ENCODE measurements at places on chromosomes 12 and 14. TPM values are rescaled to one million over a fixed set of nuclear protein-coding genes. Genes with fewer than 3 reads are reported as not detected.
A peak's percentile ranks its signal among the peaks of the same experiment; 100 is the strongest.

Gene OTUB2
- total RNA-seq = 4.0 TPM

Gene RNASE3
- not detected for total RNA-seq

Gene KRT2
- 0.20 TPM for total RNA-seq

Gene RNASE7
- not detected for total RNA-seq

DNA sequence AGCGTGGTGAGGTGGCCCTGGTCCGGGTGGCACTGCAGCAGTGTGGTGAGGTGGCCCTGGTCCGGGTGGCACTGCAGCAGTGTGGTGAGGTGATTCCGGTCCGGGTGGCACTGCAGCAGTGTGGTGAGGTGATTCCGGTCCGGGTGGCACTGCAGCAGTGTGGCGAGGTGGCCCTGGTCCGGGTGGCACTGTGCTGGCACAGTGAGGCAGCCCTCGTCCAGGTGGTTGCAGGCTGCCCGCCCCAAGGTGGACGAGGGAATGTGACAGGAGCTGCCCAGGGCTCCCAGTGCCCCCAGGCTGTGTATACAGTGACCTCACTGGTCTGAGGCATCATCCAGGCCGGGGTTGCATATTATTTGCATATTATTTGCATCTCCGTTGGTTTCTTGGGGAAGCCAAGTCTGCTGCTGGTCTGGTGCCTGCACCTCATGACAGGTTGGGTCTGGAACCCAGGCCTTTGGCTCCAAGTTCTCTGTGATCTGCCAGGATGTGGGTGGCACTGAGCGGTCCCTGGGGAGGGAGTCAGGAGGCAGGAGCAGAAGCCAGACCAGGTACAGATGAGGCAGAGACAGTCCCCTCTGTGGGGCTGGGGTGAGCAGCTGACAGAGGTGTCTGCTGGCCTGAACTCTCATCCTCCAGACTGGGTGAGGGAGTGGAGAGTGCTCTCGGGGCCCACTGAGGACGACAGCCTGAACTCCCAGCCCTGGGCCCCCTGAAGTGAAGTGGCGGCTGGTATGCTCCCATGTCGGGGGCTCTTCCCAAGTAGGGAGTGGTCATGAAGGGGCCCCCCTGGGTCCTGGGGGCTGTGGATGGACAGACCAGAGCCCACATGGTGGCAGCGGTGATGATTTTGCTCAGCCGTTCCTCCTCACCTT, 79.3 kb downstream of the KIF26A start:
- ATAC-seq = no peak

DNA sequence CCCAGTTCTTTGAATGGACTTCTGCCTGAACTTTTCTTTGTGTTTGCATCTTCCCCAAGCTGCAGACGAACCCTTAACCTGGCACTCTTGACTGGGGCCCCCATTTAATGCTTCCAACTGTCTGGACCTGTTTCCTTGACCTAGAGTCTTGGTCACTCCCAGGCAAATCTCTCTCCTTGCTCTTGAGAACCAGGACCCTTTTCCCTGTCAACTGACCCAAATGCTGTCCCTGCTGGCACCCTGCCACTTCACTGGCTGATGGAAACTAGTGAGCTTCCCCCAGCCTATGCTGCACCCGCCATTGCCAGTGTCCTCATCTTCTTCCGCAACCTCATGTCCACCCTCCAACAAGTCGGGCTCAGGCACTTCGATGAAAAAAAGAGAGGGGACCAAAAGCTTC, 79.5 kb downstream of the PRIMA1 start:
- no peak for ATAC-seq

DNA sequence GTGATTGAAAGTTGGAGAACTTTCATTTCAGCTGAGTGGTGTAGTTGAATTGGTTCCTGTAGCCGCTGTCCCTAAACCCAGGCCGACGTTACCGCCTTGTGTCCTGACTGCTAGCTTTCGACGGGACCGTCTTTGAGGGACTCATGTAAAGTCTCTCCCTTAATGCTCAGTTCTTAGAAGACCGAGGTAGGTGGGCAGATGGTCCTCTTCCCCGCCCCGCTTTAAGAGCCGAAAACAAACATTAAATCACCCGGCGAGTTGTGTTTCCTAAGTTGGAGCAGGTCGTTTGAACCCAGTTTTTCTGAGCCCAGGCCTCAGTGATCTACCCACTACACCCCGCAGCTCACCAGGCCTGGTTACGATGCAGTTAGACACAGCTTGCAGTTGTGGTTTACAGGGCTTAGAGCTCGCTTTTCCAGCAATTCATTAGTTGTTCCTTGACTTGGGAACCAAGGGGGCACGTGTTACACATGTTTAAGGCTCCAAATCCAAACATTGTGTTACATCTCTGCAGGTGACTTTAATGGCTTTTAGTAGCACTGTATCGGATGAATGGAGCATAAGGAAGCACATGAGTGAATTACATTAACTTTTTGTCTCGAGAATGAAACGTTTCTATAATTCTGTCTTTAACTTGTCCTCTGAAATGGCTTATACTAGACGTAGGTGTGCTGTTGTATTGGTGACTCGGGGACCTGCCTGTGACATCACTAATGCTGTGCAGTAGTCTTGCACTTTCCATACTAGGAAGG, 790 bp downstream of the NEDD1 start:
- ATAC-seq = peak; percentile 34

DNA sequence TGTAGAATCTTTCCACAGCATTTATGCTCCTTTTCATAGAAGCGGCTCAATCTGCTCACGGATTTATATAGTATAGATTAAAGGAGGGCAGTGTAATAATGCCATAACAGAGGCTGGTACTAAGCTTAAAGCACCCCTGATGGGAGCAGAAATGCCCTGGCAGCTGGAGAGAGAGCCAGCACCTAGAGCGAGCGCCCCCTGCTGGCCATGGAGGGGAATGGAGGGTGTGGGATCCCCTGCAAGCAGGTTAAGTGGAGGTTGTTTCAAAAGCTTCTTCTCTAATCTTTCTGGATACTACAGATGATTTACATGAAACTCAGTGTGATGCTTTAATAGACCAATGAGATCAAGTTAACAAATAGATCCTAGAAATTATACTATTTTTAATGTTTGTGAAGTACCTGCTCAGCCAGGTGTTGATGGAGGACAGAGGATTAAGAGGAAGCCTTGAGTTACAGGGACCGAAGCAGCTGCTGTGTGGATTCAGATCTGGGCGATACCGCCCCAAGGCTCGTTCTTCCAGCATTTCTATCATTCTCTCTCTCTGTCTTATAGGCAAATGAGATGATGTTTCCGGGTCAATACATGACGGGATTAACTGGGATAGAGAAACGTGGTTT, 1519.3 kb upstream of the TMEM132C start:
- no peak for ATAC-seq

DNA sequence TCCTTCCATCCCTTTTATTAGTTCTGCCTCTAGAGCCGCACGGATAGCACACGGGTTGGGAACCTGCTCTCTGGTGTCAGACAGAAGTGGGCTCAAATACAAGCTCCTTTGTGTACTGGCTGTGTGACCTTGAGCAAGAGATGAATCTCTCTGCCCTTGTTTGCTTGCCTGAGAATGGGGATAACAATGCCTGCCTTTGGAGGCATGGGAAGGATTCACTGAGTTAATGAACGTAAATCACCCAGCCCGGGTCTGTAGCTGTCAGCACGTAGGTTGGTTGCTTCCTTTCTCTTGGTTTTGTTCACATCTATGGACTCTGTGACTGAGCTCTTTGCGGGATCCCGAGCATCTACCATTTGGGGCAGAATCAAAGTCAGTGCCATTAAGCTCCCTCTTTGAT, 79.3 kb upstream of the NRXN3 start:
- ATAC-seq = peak; percentile 12

- no peak for ATAC-seq
These were observed 427.1 kb upstream of the FBXO33 start for GRCh38 chr14:39859314-39859713.

- peak; percentile 79 for ATAC-seq
These were observed 206.2 kb upstream of the RGS6 start for GRCh38 chr14:71725922-71726579.

- no peak for ATAC-seq
These were observed 70.3 kb upstream of the DBX2 start for GRCh38 chr12:45121224-45121623.

DNA sequence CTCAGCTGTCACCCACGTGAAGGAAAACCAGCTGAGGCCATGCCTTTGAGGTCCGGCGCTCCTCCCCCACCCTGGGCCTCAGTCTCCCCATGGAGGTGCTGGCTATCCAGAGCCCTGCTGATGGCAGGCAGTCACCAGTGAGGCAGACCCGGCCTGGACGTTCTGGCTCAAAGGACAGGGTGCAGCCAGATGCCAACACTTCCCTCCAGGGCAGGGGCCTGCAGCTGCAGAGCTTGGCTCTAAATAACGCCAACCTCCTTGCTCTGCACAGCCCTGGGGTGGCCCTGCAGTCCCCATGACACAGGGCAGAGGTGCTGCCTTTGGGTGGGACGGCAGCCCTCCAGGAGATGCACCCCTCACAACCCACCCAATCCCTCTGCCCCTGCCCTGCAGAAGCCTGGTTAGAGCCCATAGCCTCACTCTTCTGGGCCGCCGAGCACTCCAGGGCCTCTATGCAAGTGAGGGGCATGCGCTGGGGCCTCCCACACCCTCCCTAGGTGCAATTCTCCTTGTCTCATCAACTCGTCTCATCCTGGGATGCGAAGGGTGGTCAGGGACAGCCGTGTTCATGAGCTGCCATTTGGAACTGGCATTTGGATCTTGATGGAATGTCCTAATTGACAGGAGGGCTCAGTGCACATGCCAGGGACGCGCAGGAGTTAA, 30.4 kb downstream of the CCDC85C start:
- ATAC-seq = no peak

GRCh38 chr14:101234999-101235334, 326.3 kb upstream of the DIO3 start:
- no peak for ATAC-seq

GRCh38 chr12:21528953-21529352, 2.9 kb downstream of the SPX start:
- ATAC-seq = no peak

Data from motor neuron (in vitro differentiated cells).